ENCODE measurements at places on chromosomes 16 and 17.

GRCh38 chr16:20504418-20504817 is 53.1 kb downstream of the ACSM2A start:
- no peak for DNase-seq

GRCh38 chr17:897970-898619 is 81.5 kb downstream of the NXN start:
- DNase-seq = no peak

- no peak for DNase-seq
Measured at GRCh38 chr17:17382971-17383370, 79.8 kb downstream of the NT5M start.

- no peak for DNase-seq
Measured at GRCh38 chr16:57016301-57016700, 26.9 kb downstream of the NLRC5 start.

DNA sequence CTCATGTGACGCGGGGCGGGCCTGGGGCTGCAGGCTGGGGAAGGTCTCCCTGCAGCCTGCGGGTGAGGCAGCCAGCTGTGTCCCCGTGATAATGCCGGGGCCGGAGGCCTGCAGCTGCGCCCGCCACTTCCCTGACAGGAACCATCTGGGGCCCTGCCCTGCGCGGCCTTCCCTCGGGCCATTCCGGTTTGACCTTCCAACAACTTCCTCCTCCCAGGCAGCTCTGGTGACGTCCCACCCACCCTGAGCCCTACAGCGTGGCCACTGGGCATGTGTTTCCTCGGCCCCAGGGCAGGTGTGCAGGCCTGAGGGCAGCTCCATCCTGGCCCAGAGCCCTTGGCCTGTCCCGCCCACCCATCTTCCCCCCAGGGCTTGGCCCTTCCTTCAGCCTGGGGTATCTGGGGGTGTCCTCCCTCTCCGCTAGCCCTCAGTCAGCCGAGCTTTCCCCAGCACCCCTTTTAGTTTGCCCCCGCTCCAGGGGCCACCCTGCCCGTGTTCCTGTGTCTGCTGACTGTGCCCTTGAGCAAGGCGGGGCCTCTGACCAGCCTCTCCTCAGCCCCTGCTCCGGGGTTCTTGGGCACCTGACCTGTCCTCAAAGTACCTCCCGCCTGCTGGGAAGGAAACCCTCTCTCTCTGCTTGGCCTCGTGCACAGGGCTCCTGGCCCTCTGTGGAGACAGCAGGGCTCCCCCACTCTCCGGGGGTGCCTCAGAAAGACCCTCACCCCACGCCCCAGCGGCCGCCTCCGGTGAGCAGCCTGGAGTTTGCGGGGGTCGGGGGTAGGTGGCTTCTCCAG is at the start of gene CBFA2T3:
Gene CBFA2T3 (minus strand): TSS at position 190 of the 794 bp plus-strand sequence. CDS start 400 bp downstream, outside the sequence.
- DNase-seq = no peak

Data from DMS79 treated with DMSO at 0.1 percent for 48 hours (cell line).